Activated CD8-positive, alpha-beta memory T cell treated with anti-CD3 and anti-CD28 coated beads, Interleukin-2, amount 50 U/mL, for 4 hours (primary cell): ENCODE measurements at places on chromosomes 2 and 18.

DNA sequence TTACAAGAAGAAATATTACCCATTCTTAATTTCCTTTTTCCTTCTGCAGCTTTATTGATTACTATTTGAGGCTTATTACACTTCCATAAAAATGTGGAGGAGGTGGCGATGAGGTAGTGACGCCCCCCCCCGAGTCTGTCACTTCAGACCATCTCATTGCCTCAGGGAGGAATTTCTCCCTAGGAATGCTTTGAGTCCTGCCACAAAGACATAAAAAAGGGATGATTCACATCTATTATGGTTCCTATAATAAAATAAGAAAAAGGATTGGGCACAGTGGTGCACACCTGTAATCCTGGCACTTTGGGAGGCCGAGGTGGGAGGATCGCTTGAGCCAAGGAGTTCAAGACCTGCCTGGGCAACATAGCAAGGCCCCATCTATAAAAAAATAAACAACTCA lies 93.7 kb downstream of the AOX1 start:
- DNase-seq = no peak

DNA sequence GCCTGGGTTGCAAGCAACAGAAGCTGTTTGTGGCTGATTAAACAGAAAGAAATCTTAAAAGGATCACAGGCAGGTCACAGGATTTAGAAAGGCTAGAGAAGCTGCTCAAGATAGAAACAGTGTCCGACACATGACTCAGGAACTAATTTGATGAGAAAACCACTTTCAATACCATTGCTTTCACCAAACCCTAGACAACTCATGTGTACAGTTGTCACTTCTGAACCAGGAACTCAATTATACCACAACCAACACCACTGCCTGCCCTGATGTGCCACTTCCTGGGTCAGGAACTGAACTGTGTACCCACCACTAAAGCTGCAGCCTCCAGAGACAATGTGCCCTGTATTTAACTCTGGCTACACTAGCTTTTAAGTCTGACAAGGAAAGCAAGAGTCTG lies 56.0 kb downstream of the TMEM247 start:
- no peak for DNase-seq

GRCh38 chr2:203559641-203560040 lies 24.5 kb upstream of the RAPH1 start:
- no peak for DNase-seq

- no peak for DNase-seq
Observed at GRCh38 chr18:32879497-32879896, 106.7 kb upstream of the KLHL14 start.

DNA sequence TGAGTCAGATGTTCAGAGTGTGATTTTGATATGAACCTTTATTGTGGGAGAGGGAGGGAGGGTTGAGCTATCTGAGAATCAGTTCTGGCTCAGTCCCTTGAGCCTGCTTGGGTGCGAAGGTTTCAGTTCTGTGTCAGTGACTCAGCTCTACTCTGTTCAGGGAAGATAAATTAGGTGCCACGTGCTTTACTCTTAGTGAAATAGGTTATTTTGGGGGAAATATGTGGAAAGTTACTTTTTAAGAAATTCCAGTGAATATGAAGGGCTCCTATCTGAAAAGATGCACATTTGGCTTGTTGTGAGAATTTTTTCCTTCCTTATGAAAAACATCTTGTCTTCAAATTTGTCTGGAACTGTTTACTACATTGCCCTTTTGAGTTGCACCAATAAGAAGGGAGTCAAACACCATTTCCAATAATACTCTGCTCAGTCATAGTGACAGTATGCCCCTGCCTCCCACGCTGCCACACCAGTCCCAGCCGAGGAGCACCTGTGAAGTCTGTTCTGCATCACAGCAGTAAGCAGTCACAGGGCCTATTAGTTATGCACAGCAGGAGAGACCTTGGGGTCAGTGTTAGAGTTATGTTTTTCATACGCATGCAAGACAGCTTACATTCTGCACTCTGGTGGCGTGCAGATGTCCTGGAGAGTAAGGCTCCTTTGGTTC lies 32.8 kb upstream of the DNAH7 start:
- DNase-seq = no peak
